ENCODE measurements at places on chromosomes 11 and 22.

- DNase-seq, result no peak
These were observed at the start of gene C11orf87 for GRCh38 chr11:109421981-109422869. Gene C11orf87 (plus strand): TSS chr11:109422190. CDS start chr11:109423634, 1,444 bp downstream.

DNA sequence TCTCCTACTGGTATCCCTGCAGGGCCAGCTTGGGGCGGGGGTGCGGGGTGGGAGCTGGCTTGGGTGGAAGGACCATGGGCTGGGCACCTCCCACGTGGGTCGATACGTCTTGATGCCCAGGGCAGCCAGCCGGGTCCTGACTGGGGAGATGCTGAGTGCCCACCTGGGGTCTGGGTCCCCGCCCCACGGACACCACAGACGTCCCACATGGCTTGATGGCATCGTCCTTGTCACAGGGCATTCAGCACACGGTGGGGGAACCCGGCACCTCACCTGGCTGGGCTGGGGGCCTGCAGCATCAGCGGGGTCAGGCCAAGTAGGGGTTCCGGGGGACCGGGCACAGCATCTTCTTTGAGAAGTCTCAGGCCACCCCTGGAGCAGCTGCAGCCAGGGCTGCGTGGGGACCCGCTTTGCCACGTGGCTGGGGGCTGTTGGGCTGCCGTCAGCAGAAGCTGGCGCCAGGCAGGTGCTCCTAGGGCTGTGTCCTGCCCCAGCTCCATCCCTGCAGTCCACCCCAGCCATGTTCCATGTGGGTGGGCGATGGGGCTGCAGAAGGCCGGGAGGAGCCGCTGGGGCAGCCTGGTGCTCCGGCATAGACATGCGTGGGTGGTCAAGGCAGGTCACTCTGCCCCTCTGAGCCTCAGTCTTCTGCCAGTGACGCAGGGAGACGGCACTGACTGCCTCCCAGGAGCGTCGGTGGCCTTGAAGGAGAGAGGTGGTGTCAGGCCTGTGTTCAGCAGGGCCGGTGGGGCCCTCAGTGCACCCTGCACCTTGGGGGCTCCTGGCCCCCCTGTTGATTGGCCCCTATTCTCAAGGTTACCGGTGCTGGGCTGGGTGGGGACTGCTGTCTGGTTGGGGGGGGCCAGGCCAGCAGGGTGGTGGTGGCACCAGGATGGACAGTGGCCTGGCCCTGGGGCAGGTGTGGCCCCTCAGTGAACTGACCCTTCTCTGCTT is 8.4 kb downstream of the SELENOO start:
- DNase-seq, result no peak

DNA sequence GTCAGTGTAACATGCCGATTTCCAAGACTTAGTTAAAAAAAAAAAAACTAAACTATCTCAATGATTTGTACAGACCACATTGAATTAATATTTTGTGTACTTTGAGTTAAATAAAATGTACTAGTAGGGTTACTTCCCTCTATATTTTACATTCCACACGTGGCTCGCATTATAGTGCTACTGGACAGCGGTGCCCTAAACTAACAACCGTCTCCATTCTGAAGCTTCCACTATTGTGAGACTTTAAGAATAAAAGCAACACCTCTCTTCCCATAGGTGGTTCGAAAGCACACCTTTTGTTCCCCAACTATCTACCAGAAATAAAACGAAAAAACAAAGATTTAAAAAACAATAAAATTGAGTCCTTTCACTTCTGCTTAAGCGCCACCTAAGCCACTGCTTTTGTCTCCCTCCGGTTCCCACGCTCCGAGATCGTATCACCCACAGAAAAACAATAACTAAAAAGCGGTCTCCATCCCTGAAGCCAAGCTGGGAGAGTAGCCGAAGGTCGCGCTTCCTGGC is 380 bp upstream of the TTC17 start:
- no peak for DNase-seq

GRCh38 chr11:66809592-66809991 is 33.6 kb upstream of the RCE1 start:
- DNase-seq, result no peak

DNA sequence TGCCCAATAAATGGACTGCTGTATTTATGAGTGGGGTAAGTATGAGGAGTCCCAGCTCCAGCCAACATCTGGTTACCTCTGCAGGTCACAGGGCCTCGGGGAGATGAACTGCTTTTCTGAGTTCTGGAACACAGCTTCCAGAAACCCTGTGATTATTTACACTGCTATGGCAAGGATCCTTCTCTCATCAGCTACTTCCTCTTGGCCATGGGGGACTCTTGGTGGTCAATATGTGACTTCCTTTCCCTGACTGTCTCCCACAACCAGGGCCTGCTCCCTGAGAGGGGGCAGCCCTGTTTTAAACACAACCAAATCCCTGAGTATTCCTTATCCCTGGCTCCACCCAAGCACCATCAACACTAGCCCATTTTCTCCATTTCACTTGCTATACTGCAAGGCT is 10.0 kb downstream of the RHOG start:
- DNase-seq, result no peak

GRCh38 chr22:22714600-22715335 is 70.4 kb downstream of the GGTLC2 start:
- DNase-seq, result no peak

- no peak for DNase-seq
These were observed 85.2 kb downstream of the BUD13 start for GRCh38 chr11:116687458-116688201.

Data from activated CD4-positive, alpha-beta T cell treated with anti-CD3 and anti-CD28 coated beads for 24 hours (primary cell).